ENCODE measurements at places on chromosomes 1 and 21. TPM values are rescaled to one million over a fixed set of nuclear protein-coding genes. Genes with fewer than 3 reads are reported as not detected.

FCRL4 gene
- not detected for total RNA-seq

IFNAR1 gene
- total RNA-seq, result 25.1 TPM

TMEM79 gene
- total RNA-seq, result 1.3 TPM

BRDT gene
- total RNA-seq, result not detected

GUCA2B gene
- total RNA-seq, result not detected

OPTC gene
- not detected for total RNA-seq

DIO1 gene
- total RNA-seq, result not detected

GJC2 gene
- total RNA-seq, result 2.7 TPM

ZMYND12 gene
- total RNA-seq, result 1.4 TPM

ZP4 gene
- total RNA-seq, result not detected

DMRTA2 gene
- not detected for total RNA-seq

PTPN14 gene
- total RNA-seq, result 45.2 TPM

ACTA1 gene
- not detected for total RNA-seq

FAM78B gene
- total RNA-seq, result under 0.01 TPM

IFNLR1 gene
- total RNA-seq, result under 0.01 TPM

GJB5 gene
- 0.56 TPM for total RNA-seq

GRHL3 gene
- total RNA-seq, result under 0.01 TPM

TRIM67 gene
- total RNA-seq, result not detected

FCGR2B gene
- not detected for total RNA-seq

APOBEC4 gene
- not detected for total RNA-seq

NID1 gene
- 96.4 TPM for total RNA-seq

NTMT2 gene
- total RNA-seq, result not detected

KRTAP21-2 gene
- total RNA-seq, result not detected

OR10J1 gene
- not detected for total RNA-seq

RGS4 gene
- 919 TPM for total RNA-seq

HORMAD1 gene
- total RNA-seq, result 0.19 TPM

CFAP141 gene
- total RNA-seq, result not detected

TSPAN2 gene
- 0.58 TPM for total RNA-seq

NLRP3 gene
- total RNA-seq, result not detected

LCK gene
- not detected for total RNA-seq

CCDC28B gene
- 17.3 TPM for total RNA-seq

UBE2U gene
- not detected for total RNA-seq

LPAR3 gene
- 2.0 TPM for total RNA-seq

GPR89A gene
- total RNA-seq, result 24.2 TPM

S100A7 gene
- not detected for total RNA-seq

BTG2 gene
- total RNA-seq, result 14.7 TPM

LCE2B gene
- not detected for total RNA-seq

CELA3B gene
- not detected for total RNA-seq

VWA5B1 gene
- total RNA-seq, result not detected

SWT1 gene
- 8.7 TPM for total RNA-seq

OR2L13 gene
- total RNA-seq, result under 0.01 TPM

LAPTM5 gene
- 0.28 TPM for total RNA-seq

CTBS gene
- 9.6 TPM for total RNA-seq

PPP1R8 gene
- total RNA-seq, result 54.4 TPM
